ENCODE measurements at places on chromosomes 4 and X.

- no peak for DNase-seq
These were observed 295.2 kb upstream of the IGFBP7 start for GRCh38 chr4:57405359-57405758.

GRCh38 chr4:76703123-76703490 lies 194.8 kb downstream of the SOWAHB start:
- no peak for DNase-seq

DNA sequence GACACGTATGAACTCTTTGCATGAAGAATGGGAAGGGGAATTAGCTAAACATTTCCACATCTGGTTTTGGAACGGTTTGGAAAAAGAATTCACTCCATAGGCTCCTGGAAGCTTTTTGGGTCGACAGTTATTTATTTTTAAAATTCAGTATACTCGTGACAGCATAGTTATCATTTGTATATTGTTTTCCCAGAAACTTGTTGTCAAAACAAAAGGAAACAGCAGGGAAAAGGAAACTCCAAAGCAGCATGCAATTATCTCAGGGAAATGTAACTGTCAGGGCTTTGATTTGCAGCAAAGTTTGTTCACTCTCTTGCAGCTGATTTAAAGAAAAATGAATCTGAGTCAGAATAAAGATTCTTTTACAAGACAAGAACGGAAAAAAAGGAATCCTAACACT lies 86.5 kb downstream of the PLAC1 start:
- DNase-seq = no peak

- no peak for DNase-seq
These were observed 46.9 kb upstream of the SLC25A4 start for GRCh38 chr4:185096032-185096653.

GRCh38 chr4:175791221-175791620 lies 20.8 kb downstream of the GPM6A start:
- DNase-seq = no peak

GRCh38 chr4:86816501-86817273 lies 32.5 kb downstream of the SLC10A6 start:
- DNase-seq = no peak

DNA sequence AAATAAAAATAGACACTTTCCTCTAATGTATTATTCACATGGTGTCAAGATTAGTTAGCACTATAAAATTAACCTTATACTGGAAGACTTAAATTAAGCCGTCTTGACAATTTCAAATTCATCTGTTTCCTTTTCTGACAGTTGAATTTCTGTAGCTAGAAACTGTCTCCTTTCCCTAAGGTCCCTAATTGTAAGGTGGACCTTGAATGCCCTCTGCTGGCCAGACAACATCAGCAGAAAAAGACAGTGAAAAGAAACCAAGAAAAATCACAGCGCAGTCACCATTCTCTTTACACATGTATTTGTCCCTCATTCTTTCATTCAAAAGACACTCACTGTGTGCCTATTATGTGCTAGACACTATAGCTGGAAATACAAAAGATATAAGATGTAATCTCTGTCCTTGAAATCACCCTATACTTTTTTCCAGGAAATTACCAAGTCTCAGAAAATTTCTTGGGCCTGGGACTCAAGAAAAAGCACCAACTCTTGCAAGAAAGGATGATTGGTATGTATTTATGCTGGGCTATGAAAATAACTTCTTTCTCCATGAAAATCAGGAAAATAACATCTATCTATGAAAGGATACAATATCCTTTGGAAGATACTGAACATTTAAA lies 32.7 kb upstream of the AMBN start:
- DNase-seq = peak; percentile 8

DNA sequence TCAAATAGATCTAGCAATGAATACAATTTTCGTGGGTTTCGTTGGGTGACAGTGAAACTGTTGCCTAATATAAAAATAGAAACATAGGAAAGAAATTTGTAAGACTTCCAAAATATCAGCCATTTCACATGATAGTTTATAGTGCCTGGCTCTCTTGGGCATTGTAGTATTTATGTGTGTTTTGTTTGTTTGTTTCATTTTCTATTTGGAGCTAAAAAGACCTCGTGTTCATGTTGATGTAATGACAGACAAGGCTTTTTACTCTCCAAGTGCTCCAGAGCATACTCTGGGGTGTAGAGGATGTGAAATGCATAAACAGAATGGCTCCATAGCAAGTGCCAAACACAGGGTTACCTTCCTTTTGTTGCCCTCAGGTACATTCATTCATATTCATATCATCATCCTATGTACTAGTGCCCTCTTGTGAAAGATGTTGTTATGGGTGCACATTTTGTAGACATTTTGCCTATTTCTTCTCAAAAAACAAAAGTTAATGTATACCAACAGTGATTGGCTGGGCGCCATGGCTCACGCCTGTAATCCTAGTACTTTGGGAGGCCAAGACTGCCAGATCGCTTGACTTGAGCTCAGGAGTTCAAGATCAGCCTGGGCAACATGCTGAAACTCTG lies 100.7 kb upstream of the AMOT start:
- no peak for DNase-seq

DNA sequence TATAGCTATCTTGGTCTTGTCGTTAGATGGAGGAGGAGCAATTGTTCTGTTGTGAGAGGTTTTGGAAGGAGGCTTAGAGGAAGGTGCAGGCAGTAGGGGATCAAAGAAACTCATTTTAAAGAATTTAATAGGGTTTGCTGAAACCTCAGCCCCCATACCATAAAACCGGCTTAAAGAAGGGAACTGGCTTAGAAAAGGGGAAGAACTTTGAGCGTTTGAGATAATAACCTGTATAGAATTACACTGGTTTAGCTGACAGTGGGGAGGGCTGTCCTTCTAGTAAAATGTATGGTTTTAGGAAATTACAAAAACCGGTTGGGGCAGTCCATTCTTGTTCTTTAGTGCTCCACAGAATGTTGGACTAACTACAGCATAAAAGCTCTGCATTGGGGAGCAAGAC lies 128.1 kb downstream of the KDM6A start:
- DNase-seq = no peak

GRCh38 chr4:54879576-54879975 lies 221.8 kb downstream of the KIT start:
- DNase-seq = no peak

DNA sequence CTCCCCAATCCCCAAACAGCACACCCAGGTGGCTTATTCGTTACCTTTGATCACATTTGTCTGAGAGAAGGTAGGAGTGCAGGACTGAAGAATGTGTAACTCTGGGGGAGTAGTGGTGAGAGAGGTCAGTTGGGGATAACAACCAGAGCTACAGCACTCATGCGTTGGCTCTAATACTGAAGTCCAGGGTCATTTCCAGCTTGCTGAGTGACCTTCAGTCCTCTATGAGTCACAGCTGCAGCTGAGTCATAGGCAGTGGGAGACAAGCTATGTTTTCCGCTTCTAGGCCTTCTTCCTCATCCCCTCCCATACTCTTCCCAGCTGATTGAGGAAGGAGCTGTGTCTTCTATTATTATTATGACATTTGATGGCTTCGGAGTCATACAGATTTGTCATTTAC lies 31.6 kb upstream of the CT47C1 start:
- DNase-seq = no peak

- DNase-seq = no peak
These were observed 285.4 kb upstream of the ARSJ start for GRCh38 chr4:114264877-114265291.

GRCh38 chrX:41556958-41557357 lies 109.8 kb downstream of the NYX start:
- DNase-seq = no peak

DNA sequence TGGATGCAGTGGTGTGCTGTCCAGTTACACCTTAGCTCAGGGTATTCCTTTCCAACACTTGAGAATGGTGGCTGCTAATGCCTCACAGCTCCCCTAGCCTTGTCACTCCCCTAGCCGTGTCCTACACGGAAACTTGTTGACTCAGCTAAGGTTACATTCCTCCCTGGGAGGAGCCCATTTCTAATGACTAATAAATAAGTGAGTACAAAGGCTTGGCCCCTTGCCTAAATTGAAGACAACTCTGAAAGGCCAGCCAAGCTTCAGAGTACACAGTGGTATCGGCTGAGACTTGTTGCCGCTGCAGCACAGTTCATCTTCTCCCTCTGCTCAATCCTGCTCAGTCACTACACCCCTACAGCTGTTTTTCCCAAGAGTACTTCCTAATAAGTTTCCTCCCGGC lies 21.2 kb upstream of the SLC25A31 start:
- DNase-seq = no peak

- peak; percentile 2 for DNase-seq
These were observed 1.3 kb downstream of the TBL1X start for GRCh38 chrX:9466124-9466495.

DNA sequence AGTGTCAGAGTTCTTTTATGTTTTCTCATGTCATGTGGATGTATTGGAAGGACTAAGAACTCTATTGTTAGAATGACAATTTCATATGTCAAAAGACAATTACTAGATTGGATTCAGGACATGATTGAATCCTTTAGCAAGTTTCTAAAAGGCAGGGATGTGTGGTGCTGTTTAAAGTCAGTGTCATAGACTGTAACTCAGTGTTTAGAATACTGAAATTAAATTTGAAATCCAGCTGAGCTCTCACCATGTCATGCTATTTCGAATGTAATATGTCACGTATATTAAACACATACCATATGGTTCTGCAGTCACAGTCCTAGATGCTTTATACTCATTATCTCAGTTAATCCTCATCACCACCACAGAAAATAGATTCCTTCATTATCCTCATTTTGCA lies 7.8 kb downstream of the GUCY1B1 start:
- no peak for DNase-seq

DNA sequence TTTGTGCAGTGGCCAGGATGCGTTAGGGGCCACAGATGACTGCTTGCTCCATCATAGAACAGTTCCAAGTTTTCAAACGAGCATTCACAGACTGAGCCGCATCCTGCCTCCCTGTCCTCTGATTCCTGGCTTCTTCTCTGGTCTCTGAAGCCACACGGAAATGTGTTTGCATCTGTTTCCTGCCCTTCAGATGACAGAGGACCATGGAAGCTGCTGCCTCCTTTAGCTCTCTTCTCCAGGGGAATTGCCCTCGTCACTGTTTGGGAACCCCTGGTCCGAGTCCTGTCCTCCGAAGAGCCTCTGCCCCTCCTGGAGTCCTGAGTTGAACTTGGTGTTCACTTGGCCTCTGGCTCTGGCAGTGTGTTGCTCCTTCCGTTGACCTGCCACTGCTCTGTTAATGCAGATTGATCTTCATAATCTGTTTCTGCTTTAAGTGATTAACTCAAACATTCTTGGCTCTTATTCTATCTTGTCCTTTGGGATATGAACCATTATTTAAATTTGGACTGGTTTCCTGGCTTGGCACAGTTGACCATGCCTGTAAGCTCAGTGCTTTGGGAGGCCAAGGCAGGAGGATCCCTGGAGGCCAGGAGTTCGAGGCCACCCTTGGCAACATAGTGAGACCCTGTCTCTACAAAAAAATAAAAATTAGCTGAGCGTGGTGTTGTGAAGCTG lies 96.0 kb downstream of the PTTG2 start:
- DNase-seq = no peak

DNA sequence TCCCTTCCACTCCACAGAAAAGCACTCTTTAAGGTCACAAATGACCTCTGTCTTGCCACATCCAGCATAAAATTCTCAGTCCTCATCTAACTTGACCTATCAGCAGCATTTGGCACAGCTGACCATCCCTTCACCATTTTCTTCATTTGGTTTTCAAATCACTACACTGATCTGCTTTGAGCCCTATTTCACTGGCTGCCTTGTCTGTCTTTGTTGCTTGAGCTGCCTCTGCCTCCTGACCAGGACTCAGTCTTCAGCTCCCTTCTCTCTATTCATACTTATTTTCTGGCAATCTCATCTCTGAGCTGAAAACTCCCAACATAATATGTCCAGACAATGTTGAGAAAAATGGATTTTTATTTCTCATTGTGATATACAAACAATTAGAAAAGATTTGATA lies 27.7 kb upstream of the PDE5A start:
- DNase-seq = no peak

DNA sequence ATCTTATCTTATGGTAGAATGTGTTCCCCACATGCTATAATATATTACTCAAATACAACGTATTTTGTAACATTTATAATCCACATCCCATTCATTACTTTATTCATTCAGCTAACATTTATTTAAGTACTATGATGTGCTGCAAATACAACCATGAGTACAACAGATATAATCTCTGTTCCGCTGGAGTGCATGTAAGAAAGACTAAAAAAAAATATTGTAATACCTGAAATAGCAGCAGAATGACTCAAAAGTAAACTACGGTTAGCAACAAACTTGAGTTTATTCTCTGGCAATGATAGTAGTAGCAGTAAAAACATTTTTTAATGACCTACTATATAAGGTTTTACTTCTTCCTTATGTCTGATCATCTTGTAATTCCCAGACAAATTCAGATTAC lies 1776.3 kb downstream of the STIM2 start:
- DNase-seq = no peak

GRCh38 chr4:15557786-15558550 lies 88.3 kb downstream of the CC2D2A start:
- DNase-seq = no peak

GRCh38 chr4:98359646-98360045 lies 98.5 kb downstream of the RAP1GDS1 start:
- no peak for DNase-seq

Measured in effector CD8-positive, alpha-beta T cell (primary cell).